Pancreas (tissue), 10 donors: ENCODE measurements at places on chromosomes 1 and 21. TPM values are rescaled to one million over a fixed set of nuclear protein-coding genes. Genes with fewer than 3 reads are reported as not detected.
A peak's percentile ranks its signal among the peaks of the same experiment; 100 is the strongest.

COPA gene
- total RNA-seq, result 68.7 TPM

GRCh38 chr1:214550857-214551435 lies 456 bp downstream of the PTPN14 start:
- H3K27me3 ChIP-seq, result no peaks in the 10 kb centered on the region
- peaks cover 15% of the 10 kb centered on the region for H3K4me1 ChIP-seq
- peak; percentile 76 for DNase-seq
- H3K27ac ChIP-seq, result peak overlapping the region; percentile 96
- peak overlapping the region; percentile 68 for H3K4me3 ChIP-seq
- H3K36me3 ChIP-seq, result no peaks in the 10 kb centered on the region

DNA sequence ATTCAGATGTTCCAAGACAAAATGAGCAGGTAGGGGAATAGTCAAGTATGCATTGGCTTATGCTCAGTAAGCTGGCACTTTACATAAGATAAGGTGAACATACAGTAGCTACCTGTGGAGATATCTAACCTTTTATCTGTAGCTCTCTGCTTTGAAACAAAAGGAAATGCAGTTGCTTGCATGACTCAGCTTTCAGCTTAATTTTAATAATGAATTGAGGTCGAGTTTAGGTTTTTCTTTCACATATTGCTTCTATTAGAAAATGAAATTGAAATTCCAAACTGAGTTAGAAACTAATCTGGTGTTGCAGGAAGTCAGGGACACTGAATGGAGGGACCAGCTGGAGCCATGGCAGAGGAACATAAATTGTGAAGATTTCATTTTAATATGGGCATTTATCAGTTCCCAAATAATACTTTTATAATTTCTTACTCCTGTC lies 8.3 kb downstream of the FRRS1 start:
- peaks cover 8% of the 10 kb centered on the region for H3K4me1 ChIP-seq
- H3K27ac ChIP-seq, result no peak overlapping the region
- H3K4me3 ChIP-seq, result no peak overlapping the region
- no peaks in the 10 kb centered on the region for H3K36me3 ChIP-seq
- DNase-seq, result no peak

GRCh38 chr1:19199969-19200604 lies 10.0 kb downstream of the UBR4 start:
- no peak overlapping the region for H3K27ac ChIP-seq
- peaks cover 7% of the 10 kb centered on the region for H3K4me1 ChIP-seq
- H3K27me3 ChIP-seq, result no peaks in the 10 kb centered on the region

GPR25 gene
- total RNA-seq, result not detected

DNA sequence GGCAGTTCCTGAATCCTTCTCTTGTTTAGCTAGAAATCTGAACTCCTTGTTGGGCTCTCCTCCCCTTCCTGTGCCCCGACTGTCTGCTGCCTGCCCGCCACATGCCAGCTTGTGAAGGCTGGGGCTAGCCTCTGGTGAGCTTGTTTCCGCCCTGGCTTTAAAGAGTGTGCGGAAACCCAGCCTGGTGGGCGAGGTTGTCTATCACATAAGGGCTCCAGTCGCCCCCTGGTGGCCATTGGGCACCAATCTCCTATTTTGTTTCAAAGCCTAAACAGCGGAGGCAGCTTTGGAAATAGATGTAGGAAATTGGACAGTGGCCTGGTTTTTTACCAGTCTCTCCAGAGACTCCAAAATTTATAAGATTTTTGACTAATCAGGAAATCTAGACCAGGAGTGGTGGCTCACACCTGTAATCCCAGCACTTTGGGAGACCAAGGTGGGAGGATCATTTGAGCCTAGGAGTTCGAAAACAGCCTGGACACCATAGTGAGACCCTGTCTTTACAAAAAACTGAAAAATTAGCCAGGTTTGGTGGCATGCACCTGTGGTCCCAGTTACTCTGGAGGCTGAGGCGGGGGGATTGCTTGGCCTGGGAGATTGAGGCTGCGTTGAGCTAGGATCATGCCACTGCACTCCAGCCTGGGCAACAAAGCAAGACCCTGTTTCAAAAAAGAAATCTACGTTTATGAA lies 9.8 kb downstream of the ATP8B2 start:
- H3K4me3 ChIP-seq, result no peak overlapping the region
- H3K36me3 ChIP-seq, result no peaks in the 10 kb centered on the region
- H3K27ac ChIP-seq, result no peak overlapping the region
- peaks cover 4% of the 10 kb centered on the region for H3K4me1 ChIP-seq
- DNase-seq, result peak; percentile 90

OR2L2 gene
- total RNA-seq, result not detected

DNA sequence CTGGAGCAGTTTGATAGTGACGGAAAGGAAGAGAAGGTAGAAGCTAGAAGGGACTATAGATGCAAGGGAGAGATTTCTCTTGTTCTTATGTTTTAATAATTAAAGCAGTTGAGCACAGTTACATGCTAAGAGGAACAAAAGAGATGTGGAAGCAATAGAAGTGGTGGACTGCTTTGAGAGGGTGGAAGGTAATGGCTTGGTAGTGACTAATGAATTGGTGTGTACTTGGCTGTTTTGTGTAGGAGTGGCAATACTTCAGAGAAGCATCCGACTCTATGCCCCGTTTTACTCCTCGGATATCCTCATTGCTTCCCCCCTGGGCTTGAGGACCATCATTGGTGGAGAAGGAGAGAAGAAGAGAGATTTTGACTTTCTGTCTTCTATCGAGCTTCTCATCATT lies 12.8 kb downstream of the UTP25 start:
- no peak overlapping the region for H3K27ac ChIP-seq
- H3K36me3 ChIP-seq, result no peaks in the 10 kb centered on the region
- DNase-seq, result no peak

DNA sequence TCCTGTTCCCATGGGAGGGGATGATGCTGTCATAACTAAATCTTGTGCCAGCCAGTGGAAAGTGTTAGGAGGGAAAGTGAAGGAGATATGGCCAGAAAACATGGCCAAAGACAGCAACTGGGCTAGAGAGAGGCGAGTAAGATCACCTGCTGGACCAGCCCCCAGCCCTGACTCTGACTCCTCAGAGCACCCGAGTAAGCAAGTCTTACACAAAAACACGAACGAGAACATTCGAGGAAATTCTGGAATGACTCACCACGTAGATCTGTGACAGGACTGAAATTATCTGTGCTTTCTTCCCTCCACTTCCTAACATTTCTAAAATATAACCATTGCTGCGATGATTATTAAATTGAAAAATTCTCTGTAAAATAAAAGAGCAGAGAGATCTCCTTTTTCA lies 9.2 kb downstream of the ZNF496 start:
- no peaks in the 10 kb centered on the region for H3K27me3 ChIP-seq
- H3K4me3 ChIP-seq, result no peak overlapping the region
- no peaks in the 10 kb centered on the region for H3K4me1 ChIP-seq
- H3K27ac ChIP-seq, result no peak overlapping the region

GRCh38 chr1:9250411-9251381 lies 16.1 kb downstream of the H6PD start:
- H3K27me3 ChIP-seq, result no peaks in the 10 kb centered on the region
- peak overlapping the region; percentile 85 for H3K27ac ChIP-seq
- peaks cover 12% of the 10 kb centered on the region for H3K4me1 ChIP-seq
- H3K4me3 ChIP-seq, result no peak overlapping the region
- no peak for DNase-seq
- peaks cover 8% of the 10 kb centered on the region for H3K36me3 ChIP-seq

HUNK gene
- total RNA-seq, result 5.8 TPM

DNA sequence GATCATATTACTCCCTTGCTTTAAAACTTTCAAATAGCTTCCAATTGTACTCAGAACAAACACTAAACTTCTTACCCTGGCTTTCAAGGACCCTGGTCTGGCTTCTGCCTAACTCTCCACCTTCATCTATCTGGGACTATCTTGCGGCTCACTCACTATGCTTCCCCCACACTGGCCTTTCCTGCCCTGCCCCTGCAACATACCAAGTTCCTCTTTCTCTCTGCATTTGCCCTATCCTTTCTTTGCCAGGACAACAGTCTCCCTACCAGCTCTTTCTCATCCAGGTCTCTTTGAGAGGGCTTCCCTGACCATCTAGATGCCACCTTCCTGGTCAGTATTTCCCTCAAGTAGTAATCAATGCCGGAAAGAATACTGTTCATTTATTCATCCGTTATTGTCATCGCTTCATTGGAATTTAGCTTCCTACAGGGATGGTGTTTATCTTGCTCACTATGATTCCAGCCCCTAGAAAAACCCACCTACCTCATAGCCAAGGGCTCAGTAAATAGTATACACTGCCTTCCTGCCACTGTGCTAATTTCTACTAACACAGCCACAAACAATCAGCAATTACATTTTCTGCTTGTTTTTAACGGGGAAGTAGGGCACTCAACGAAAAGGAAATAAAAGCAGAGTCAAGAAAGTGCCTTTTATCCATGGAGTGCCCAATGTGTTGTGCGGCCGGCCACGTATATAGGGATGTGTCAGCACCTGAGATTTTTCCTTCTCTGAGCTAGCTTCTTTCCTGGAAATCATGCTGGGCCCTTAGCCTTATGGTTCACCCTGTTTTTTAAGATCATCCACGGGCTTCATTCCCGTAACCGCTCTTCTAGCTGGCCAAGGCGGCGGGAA lies 521 bp upstream of the CDC7 start:
- peak overlapping the region; percentile 61 for H3K27ac ChIP-seq
- peak overlapping the region; percentile 55 for H3K4me3 ChIP-seq
- H3K4me1 ChIP-seq, result peaks cover 6% of the 10 kb centered on the region
- DNase-seq, result no peak

DNA sequence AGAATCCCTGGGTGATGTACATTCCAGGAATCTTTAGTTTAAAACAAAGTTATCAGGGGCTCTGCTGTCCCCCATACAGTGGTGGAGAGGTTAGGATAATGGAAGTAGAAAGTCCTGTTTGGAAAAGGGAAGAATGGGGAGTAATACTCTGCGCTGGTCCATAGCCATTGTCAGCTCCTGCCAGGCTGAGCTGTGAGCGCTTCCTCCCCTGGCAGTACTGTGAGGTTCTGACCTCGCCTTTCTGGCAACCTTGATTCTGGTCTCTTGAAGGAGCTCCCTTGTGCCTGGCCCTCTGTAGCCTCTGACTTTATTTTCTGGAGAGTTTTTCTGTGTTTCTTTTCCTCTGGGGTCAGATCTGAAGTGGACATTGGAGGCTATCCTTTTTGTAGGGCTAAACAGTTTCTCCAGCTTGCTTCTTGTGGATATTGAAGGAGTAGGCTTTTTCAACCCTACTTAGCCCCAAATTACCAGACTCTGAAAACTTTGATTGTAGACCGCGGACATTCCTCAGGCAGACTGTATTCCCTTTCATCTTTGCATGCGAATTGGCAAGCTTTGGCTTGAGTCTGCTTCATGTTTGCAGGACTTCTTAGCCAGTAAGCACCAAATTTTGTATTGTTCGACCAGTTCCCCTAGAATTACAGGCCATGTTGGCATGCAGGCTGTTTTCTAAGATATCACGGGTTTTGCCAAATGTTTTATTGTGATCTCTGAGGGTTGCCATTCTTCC lies 13.8 kb downstream of the UBE4B start:
- no peaks in the 10 kb centered on the region for H3K36me3 ChIP-seq
- no peak for DNase-seq
- no peaks in the 10 kb centered on the region for H3K27me3 ChIP-seq
- peaks cover 17% of the 10 kb centered on the region for H3K4me1 ChIP-seq
- peak overlapping the region; percentile 67 for H3K27ac ChIP-seq

ELAPOR1 gene
- total RNA-seq, result 132 TPM

DNA sequence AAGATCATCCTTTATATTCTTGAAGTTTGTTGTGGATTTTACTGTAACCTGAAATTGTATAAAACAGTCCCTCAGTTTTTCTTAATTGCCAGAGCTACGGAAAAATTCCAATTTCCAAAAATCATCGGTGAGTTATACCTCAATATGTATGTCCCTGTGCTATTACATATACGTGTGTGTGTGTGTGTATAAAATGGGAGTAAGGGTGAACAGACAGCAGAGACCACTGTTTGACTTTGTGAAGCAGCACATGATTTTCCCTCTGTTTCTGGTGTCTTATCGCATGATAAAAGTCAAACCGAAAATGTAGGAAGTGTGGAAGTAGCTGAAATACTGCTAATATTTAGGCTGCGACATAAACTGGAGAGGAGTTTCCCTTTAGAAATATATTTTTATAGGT lies 1.2 kb downstream of the OR2T1 start:
- no peak for DNase-seq
- no peaks in the 10 kb centered on the region for H3K27me3 ChIP-seq
- H3K27ac ChIP-seq, result no peak overlapping the region
- H3K4me1 ChIP-seq, result no peaks in the 10 kb centered on the region
- no peak overlapping the region for H3K4me3 ChIP-seq

- no peaks in the 10 kb centered on the region for H3K27me3 ChIP-seq
- H3K27ac ChIP-seq, result peak overlapping the region; percentile 75
- peaks cover 35% of the 10 kb centered on the region for H3K4me1 ChIP-seq
- DNase-seq, result no peak
Measured at GRCh38 chr1:84145068-84145467, 997 bp downstream of the PRKACB start.

DNA sequence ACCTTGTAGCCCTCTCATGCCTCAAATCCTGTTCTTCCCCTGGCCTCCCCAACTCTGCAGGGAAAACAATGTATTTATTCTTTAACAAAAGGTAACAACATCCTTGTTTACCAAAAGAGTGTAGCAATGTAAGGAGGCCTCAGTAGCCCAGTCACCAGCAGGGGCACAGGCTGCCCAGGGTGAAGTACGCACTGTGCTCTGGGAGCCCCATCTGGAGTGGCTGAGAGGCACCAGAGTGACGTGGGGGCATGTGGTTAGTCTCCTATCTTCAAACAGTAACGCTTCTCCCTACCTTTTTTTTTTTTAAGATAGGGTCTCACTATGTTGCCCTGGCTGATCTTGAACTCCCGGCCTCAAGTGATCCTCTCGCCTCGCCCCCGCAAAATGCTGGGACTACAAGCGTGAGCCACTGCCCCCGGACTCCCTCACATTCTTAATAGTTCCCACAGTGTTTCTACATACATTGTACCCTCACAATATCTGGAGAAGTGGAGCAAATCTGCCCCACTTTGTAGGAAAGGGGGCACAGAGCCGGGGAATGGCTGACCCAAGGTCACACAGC lies 51.3 kb upstream of the ECE1 start:
- H3K36me3 ChIP-seq, result no peaks in the 10 kb centered on the region
- H3K4me1 ChIP-seq, result peaks cover 68% of the 10 kb centered on the region
- DNase-seq, result no peak
- H3K27ac ChIP-seq, result peak overlapping the region; percentile 33

DNA sequence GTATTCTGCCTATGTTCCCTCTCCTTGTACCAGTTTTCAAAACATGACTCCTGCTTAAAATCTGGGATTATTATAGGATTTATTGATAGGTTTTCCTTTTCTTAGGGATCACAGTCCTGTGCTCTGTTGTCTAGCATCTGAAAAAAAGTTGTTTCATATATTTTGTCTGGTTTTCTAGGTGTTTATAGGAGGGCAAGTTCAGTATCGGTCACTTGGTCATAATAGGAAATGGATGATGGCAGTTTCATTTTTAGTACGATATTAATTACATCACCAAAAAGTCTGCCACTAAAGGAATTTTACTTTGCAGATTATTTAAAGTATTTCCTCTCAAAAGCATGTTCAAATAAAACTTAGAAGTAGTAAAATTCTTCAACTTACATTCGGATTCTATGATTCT lies 94.4 kb downstream of the RASAL2 start:
- DNase-seq, result no peak
- no peaks in the 10 kb centered on the region for H3K27me3 ChIP-seq
- no peaks in the 10 kb centered on the region for H3K36me3 ChIP-seq
- no peak overlapping the region for H3K4me3 ChIP-seq
- H3K4me1 ChIP-seq, result peaks cover 14% of the 10 kb centered on the region

GRCh38 chr1:234279021-234279420 lies 94.2 kb upstream of the COA6 start:
- no peak for DNase-seq
- no peak overlapping the region for H3K4me3 ChIP-seq
- no peaks in the 10 kb centered on the region for H3K4me1 ChIP-seq
- no peaks in the 10 kb centered on the region for H3K27me3 ChIP-seq
- no peak overlapping the region for H3K27ac ChIP-seq
